ENCODE measurements at places on chromosomes 7 and 10.

DNA sequence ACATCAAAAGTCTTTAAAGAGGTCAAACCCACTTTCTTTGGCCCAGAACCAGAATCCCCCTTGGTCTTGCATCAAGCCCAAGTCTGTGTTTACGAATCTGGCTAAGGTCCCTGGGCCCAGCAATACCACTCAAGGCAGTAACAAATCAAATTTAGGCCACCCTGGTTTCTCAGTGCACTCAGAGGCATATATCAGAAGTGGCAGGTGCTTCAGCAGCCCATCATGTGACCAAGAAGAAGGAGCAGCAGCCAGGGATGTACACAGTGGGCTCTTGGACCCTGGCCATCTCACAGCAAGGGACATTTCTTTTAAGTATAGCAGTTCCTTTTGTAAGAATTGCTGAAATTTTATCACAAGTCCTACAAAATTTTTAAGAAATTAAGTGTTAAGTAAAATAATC lies 7.3 kb upstream of the SLC25A13 start:
- no peak for DNase-seq

GRCh38 chr7:99369767-99370391 lies 4.7 kb upstream of the ARPC1B start:
- DNase-seq, result no peak

- no peak for DNase-seq
These were observed 324.1 kb downstream of the C7orf25 start for GRCh38 chr7:42587806-42588205.

DNA sequence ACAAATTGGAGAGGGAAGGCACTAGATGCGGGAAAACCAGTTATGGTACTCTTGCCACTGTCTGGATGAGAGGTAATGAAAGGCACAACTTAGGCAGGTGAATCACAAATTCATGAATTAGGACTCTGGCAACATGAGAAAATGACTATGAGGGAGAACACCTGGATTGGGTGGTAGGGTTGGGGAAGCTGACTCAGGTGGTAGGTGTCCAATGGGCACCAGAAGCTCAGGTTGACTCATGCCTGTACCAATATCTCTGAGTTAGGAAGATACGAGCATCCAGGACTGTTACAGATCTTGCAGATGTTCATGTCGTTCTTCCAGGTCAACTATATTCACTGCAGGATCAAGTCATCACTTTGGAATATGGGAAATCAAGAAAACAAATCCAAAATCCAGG lies 56.7 kb downstream of the NPY start:
- DNase-seq, result no peak

DNA sequence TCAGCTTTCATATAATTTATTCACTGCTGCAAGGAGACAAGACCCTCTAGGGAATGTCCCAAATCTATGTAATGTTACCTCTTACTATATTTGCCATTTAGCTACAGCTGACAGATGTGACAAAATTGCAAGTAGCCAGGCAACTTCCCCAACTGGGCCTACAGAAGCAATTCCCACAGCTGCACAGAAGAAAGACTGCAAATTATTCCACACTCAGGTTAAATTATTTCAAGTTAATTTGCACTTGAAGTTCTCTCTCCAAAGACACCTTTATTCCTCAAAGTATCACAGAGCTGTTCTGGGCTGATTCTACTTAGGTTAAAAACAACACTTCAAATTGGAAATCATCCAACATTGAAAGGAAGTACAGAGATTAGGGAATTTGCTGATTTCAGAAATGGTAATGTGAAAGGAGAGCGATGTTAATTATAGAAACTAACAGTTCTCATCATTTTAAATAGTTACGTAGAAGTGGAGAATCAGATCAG lies 133.6 kb downstream of the THSD7A start:
- DNase-seq, result no peak

DNA sequence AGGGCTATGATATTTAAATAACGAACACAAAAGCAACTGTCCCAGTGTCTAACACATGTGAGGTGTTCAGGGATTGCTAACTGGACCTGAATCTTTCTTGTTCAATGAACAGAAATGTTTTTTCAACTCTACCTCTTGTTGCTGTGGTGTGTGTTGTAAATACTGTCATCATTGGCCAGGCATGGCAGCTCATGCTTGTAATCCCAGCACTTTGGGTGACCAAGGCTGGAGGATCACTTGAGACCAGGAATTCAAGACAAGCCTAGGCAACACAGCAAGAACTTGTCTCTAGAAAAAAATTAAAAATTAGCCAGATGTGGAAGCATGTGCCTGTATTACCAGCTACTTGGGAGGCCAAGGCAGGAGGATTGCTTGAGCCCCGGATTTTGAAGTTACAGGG lies 1250.9 kb downstream of the TYW1 start:
- DNase-seq, result no peak

GRCh38 chr10:58400609-58401008 lies 15.4 kb downstream of the TFAM start:
- DNase-seq, result no peak

DNA sequence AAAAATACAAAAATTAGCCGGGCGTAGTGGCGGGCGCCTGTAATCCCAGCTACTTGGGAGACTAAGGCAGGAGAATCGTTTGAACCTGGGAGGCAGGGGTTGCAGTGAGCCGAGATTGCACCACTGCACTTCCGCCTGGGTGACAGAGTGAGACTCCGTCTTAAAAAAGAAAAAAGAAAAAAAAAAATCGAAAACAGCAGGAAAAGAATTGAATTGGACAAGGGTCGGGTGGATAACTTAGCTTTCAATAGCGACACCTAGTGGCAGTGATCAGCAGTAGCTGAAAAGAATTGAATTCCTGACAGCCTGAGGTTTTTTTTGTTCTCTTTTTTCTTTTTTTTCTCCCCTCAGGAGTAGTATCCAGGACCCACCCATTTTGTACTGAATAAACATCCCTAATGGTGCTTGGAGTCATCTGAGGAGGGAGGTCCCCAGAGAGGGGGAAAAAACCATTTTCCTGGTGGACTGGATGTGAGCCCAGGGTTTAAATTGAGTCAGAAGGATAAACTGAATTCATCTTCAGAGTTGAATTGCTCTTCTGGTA lies 55.1 kb downstream of the CYCS start:
- DNase-seq, result peak; percentile 66

GRCh38 chr7:32221736-32222135 lies 151.5 kb upstream of the PDE1C start:
- no peak for DNase-seq

- no peak for DNase-seq
These were observed 65.0 kb upstream of the PFKP start for GRCh38 chr10:3002304-3002703.

- DNase-seq, result peak; percentile 37
These were observed 5.9 kb upstream of the GARIN1A start for GRCh38 chr7:128666200-128666599.

GRCh38 chr7:94813917-94814316 lies 93.5 kb upstream of the PPP1R9A start:
- no peak for DNase-seq

DNA sequence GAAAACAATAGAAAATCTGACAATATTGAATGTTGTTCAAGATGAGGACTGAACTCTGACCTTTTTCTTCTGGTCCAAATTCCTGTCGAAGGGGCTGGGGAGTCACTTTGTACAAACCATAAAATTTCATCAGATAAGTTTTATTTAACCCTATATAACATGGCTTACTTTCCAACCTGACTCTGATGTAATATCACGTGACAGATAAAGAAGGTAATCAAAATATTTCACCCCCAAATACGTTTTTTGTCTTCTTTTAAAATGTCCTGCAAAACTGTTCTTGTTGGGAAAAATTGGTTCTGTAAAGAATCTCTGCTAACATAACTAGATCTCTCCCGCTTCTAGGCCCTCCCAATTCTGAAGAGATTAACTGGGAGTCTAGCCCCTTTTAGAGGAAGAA lies 90.9 kb upstream of the MDFIC start:
- DNase-seq, result no peak

- DNase-seq, result no peak
These were observed 224.8 kb downstream of the MTERF1 start for GRCh38 chr7:91655656-91656055.

- no peak for DNase-seq
These were observed 12.3 kb downstream of the ESYT2 start for GRCh38 chr7:158816995-158817394.

DNA sequence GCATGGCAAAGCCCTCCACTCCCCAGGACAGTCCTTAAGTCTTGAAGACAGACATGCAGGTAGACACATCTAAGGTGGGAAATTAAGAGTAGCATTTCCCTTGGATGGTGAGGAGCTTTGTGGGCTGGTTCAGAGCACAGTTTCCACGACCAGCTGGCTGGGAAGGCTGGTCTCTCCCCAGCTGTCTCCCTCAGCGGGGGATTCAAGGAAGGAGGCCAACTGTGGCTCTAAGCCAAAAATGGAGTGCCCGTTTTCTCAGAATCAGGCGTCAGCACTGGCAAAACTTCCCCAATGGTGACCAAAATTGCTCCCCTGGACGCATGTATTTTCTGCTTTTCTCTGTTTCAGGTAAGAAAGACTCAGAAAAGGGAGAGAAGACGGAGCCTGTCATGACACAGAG lies 230.6 kb upstream of the FZD8 start:
- peak; percentile 64 for DNase-seq

DNA sequence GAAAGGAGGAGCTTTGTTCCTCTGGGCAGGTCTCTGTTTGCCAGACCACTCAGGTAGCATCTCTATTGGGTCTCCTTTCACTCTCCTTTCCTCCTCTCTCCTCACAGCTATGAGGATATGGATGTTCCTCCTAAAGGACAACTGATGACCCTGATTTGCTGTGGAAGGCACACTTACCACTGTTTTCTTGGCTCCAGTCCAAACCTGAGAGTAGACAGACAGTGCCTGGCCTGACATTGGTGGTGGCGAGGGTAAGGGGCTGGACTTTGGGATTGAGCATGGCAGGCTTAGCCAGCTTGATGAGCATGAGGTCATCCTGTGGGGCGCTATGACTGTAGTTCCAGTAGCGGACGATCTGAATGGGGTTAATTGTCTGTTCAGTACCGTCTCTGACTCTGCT lies 3.6 kb downstream of the PRSS37 start:
- no peak for DNase-seq

DNA sequence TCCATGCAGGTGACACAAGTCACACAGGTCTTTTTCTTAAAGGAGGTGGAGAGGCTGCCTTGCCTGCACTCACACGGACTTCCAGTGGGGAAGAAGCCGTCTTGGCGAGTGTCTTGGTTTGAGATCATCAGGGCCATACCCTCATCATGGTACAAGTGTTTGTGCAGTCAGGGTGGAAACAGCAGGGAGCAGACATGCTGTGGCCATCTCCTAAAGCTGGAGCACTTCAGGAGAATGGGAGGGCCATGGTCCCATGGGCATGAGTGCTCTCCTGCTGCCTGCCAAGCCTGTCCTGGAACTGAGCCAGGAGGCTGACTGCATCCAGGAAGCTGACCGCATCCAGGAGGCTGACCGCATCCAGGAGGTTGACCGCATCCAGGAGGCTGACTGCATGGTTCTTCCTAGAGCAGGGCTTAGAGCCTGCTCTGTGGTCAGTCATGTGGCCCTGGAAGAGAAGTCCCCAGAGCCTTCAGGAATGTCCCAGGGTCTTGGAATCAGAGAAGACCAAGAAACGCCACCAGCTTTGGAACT lies 98.4 kb downstream of the ADARB2 start:
- DNase-seq, result no peak

All from NCI-H1694 (cell line).